ENCODE measurements at places on chromosomes 3 and 15.

DNA sequence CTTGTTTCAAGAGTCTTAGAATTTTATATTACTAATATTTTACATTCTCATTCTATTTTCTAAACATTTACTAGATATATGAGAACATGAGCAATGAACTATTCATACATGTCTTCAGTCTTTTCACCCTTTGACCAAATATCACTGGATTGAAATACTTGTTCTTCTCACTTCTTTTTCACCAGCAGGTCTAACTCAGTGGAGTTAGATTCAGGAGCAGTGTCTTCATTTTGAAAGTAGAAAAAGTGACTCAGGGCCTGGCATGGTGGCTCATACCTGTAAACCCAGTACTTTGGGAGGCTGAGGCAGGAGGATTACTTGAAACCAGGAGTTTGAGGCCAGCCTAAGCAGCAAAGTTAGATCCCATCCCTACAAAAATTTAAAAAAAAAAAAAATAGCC is 70.8 kb downstream of the USP13 start:
- no peak for DNase-seq

DNA sequence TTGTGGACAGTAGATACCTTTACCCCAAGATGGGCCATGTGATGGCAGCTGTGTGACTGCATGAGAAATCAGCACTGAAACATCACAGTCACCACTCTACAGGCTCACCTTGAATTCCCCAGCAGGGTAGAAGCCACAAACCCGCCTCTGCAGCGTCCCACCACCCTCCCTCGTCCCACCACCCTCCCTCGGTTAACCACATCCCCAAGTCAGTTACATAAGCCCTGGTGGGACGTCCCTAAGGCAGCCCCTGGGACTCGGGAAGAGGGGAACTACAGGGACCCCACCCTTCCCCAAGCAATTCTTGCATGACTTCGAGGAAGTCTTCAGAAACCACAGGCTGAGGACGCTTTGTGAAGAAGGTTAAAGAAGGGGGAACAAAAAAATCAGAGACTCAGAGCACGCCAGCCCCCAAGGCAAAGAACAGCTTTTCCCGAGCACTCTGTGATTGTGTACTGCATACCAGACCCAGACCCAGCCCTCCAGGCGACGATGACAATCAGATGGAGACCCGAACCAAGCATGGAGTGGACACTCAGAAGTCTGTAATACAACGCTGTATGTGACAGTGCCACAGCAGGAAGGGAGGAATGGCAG is 60.5 kb downstream of the SH3BP5 start:
- peak; percentile 56 for DNase-seq

GRCh38 chr3:13114811-13115575 is 41.8 kb upstream of the IQSEC1 start:
- no peak for DNase-seq

GRCh38 chr3:89954137-89954536 is 846.7 kb downstream of the EPHA3 start:
- no peak for DNase-seq

GRCh38 chr3:46202535-46202934 is 5.6 kb downstream of the CCR1 start:
- no peak for DNase-seq

DNA sequence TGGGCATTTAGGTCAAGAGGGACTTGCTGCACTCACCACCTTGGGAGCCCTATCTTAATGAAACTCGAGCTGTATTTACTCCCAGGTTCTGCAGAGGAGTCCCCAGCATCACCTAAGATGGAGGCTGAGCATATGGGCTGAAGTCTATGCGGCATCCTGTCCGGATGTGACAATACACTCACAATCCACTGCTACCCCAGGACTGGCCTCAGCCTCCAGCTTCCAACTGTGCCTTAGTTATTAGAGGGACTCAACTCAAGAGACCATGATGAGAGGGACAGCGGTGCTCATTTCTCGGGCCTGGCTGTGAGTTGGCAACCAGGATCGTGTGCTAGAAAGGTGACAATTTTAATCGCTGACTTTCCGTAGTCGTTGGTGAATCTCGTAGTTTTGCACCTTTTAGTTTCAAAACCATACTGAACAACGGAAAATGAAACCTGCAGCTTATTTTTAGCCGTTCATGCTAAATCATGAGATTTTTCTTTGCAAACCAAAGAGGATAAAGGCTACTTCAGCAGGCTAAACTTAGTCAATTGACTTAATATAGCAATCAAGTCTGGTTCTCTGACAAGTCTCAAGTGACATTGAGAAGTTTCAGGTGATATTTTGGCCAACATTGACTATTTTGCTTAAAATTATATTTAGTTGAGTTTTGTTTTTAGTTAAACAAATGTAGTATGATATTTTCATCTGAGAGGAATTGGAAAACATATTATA is 11.1 kb downstream of the ZBTB38 start:
- DNase-seq = no peak

- DNase-seq = no peak
Measured at GRCh38 chr3:188934989-188935388, 236.8 kb upstream of the TPRG1 start.

GRCh38 chr3:11727207-11727606 is 83.5 kb upstream of the VGLL4 start:
- DNase-seq = no peak

DNA sequence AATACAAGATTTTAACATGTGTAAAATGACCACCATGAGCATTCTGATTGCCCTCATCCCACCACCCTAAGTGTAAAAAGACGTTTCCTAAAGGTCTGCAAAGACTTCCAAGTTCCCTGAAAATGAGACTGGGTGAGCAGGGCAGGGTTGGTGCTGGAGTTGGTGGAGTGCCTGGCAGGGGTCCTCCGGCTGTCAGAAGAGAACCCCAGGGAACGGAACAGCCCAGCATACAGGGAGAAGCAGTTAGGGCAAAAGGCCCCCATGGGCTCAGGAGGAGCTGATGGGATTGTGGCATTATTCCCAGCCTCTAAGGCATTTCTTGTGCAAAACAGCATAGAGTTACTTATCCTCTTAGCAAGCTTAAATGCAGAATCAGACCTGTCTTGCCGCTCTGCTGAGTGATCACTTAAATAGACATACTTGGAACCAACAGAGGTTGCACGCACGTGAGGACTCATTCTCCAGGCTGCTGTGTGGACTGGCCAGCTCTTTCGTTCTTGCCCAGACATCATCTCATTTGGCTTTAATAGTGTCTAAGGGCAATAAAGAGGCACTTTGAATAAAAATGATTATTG is 36.0 kb downstream of the XYLB start:
- no peak for DNase-seq

DNA sequence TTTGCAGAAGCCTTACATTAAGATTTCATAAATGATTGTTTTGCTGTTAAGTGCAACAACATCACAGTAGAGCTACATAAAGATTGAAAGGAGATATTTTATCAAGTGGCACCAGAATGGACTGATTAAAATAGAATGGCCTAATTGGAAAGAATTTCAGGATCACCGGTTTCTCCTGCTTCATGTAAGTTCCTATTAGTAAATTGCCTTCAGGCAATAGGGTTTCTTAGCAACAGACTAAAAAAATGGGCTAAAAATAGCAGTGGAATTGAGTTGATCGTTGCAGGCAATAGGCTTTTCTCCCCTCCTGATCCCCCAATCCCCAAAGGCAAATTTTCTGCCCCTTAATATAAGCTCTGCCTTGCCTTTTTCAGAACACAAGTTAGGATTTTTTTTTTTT is 917 bp downstream of the LNP1 start:
- no peak for DNase-seq

DNA sequence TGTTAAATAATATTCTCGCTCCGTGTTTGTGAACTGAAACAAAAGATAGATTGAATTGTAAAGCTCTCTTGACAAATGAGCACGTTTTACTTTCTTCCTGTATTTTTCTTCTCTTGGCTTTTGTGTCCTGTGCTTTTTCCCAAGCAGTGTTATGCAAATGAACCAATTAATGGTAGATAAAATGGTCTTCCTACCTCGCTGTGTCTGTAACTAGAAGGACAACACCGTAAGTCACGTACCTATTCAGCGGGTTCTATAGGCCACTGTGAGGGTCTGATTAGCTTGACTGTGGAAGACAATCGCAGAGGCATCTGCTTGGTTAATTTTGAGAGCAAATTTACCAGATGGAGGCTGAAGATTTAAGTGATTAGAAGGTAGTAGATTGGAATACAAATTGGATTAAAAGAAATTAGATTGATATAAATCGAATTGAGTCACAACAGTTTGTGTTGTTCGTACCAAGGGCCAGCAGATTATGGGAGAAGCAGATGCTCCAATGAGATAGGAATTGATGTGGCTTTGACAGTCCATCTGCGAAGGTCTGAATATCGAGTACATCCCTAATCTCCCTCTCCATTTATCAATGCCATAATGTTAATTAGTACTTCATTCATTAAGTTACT is 40.2 kb downstream of the ROBO2 start:
- no peak for DNase-seq

DNA sequence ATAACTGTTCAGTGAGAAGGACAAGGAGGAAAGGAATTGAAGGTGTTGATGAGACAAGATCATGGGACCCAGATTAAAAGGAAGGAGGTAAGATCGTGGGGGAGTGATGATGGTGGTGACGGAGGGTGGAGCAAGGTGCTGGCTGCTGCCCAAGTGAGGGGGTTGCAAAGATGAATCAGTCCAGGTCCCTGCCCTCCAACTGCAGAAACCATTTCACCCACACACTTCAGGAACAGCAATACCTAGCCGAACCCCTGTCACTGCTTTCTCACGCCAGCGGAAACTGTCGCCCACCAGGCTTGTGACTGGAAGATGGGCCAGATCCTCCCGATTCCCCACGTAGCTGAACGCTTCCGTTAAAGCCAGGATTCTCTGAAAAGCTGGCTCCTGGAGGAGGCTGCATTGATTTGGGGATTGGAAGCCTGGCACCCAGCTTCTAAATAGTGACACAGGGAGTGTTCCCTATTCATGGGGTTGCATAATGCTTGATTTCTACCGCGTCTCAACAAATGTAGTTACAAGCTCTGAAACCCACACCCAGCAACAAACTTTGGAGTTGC is 3.2 kb upstream of the LSG1 start:
- DNase-seq = no peak

DNA sequence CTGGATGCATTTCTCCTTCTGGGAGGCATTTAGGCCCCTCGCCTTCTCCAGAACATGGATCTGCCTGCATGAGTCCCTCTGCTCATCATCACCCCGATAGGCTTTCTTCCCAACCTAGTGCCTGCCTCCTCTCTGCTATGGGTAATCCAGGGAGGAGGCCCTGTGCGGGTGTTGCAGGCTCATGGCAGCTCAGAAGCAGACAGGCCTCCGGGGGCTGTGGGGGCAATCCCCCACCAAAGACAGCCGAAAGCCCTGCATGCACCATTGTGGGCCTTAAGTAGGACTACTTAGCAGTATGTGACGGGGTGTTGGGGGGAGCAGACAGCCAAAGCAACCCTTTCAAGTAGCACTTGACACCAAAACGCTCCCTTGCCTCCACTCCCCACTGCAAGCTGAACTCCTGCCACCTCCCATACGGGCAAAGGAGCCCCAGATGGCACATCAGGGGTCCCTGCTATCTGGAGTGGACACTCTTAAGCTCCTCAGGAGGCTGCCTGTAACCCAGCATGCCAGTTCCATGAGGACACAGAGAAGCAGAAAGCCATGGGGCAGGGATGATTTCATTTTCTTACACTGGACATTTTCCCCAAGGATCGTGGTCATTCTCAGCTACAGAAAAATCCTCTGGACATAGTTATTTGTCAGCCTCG is 98.8 kb upstream of the HACD2 start:
- DNase-seq = no peak

DNA sequence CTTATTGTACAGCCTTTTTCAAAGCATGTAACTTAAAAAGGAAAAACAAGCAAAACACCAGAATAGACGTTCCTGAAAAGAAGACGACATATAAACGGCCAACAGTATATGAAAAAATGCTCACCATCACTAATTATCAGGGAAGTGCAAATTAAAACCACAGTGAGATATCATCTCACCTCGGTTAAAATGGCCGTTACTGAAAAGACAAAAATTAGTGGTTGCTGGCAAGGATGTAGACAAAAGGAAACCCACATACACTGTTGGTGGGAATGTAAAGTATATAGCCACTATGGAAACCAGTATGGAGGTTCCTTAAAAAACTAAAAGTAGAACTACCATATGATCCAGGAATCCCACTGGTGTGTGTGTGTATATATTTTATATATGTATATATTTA is 64.5 kb upstream of the MLF1 start:
- no peak for DNase-seq

- no peak for DNase-seq
Measured at GRCh38 chr3:112046599-112046998, 12.1 kb downstream of the TMPRSS7 start.

- DNase-seq = no peak
Measured at GRCh38 chr3:15089201-15089600, 9.7 kb downstream of the RBSN start.

DNA sequence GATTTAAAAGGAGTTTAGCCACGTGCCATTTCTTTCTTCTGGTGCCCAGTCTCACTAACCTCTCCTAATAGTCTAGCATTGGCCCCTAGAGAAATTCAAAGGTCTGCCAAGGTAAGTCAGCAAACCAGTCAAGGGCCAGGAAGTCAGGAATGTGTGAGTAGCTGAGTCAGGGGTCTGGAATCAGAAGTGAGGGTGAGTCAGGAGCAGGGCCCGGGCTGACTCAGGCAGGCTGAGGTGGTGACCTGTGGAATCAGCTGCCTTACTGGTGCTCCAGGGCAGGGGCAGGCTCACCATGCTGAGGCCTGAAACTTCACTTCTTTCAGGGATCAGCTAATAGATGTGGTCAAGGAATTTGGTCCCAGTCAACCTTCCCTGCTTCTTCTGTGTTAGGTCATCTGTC is 105.8 kb upstream of the MYZAP start:
- no peak for DNase-seq

DNA sequence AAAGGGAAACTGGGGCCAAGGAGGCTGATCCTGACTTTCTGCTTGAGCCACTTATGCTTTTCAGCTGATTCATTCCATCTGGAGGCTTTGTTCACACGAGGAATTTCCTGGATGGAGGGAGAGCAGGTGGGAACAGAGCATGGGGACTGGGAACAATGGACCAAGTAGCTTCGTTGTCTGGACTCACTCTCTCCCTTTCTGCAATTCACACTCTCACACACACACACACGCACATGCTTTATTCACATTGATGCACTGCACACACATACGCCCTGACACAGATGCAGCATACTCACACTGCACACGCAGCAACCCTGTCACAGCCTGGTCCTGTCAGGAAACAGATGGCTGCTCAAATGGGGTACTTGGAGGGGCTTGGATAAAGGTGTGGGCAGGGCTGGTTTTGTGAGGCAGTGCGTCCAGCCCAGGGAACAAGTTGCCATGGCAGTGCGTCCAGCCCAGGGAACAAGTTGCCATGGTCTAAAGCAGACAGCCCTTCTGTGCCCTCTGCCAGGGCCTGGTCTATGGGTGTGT is 19.8 kb upstream of the CHCHD6 start:
- DNase-seq = no peak

DNA sequence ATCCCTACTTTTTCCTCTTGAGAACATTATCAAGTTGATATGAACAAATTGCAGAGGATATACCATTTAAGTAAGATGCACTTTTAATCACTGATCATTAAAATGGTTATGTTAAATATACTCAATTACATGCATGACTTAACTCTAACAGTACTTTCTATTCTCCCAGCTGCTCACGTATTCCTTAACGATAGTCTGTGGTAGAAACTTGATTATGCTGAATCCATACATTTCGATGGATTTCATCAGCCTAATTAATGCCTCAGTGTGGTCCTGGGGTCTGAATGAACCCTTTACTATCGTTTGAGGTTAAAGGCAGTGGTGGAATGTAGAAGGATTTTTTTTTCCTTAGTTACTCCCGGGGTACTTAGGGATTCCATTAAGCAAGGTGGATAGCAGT is 18.6 kb downstream of the SOX2 start:
- DNase-seq = no peak

All from GM12892 (cell line).